Foreskin fibroblast (primary cell): ENCODE measurements at places on chromosomes 4 and X.
A peak's percentile ranks its signal among the peaks of the same experiment; 100 is the strongest.

DNA sequence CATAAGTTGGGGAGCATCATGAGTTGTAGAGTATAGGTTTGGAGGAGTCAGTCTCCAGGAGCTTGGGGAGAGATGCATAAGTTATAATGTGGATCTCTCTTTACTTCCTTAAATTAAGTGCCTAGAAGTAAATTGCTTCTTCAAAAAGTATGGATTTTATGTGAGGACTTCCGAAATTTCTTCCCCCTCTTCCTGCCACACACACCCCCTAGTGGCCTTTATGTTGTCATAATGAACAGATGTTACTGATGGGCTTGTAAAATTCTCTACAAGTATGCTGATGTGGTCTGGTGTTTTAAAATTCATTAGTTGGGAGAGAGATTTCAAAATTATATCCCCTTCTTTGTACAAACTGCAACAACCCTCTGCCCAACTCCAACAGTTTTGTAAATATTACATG, 2.3 kb upstream of the METTL14 start:
- DNase-seq = peak; percentile 75

- no peak for DNase-seq
These were observed 25.9 kb downstream of the UNC5C start for GRCh38 chr4:95522682-95523530.

- DNase-seq = no peak
These were observed 8.1 kb downstream of the JAKMIP1 start for GRCh38 chr4:6192245-6192644.

DNA sequence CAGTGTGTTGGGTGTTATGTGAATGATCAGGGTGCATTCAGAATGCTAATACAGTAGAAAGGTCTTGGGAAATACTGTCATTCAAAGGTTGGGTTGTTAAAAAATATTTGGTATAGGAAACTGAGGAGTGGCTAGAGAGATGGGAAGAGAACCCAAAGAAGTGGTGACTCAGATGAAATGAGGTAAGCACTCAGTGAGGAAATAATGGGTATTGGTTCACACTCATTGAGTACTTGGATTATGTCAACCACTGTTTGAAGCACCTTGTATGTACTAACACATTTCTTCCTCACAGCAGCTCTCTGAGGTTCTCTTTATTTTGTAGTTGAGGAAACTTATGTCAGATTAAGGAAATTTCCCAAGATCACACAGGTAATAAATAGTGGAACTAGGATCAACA, 40.8 kb upstream of the NUDT6 start:
- peak; percentile 37 for DNase-seq

GRCh38 chr4:184193556-184194525, 23.8 kb downstream of the ENPP6 start:
- no peak for DNase-seq

DNA sequence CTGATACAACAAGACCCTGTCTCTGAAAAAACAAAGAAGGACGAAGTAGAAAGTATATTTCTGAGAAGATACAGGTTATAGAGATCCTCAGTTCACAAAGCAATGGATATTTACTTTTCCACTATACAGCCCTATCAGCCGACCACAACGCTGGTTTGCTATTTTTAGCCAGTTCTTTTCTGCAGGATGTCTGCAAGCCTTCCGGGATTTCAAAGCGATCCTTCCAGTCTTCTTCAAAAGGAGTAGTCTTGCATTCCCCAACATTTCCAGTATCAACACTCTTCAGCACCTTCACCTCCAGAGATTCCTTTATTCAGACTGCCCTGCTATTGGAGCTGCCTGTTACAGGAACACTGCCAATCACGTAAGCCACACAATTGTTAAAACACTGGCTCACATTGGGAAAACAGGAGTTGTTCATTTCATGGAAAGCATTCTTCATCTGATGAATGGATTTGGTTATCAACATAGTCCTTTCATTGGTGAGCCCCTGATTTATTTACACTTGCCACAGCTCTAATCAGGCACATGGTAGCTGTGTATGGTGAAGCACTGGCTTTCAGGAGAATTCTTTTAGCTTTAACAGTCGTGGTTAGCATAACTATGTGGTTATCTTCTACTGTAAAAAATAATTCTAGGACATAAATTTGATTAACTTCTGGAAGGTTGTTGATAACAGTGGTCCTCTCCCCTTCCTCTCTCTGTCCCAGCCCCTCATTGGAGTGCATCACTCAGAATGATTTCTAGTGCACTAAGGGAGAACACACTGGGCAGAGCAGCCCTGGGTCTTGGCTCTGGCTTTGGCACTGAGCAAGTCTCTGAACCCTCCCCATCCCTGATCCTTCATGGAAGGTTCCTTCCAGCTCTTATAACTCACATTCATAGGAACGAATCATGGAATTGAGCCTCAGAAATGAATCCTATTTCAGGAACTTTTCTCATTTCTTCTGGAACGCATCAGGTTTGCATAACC, 109.9 kb upstream of the SORBS2 start:
- no peak for DNase-seq

- DNase-seq = no peak
These were observed 75.5 kb downstream of the PABPC4L start for GRCh38 chr4:134126000-134126560.

GRCh38 chr4:82776925-82777542, 21.6 kb downstream of the SCD5 start:
- DNase-seq = no peak

DNA sequence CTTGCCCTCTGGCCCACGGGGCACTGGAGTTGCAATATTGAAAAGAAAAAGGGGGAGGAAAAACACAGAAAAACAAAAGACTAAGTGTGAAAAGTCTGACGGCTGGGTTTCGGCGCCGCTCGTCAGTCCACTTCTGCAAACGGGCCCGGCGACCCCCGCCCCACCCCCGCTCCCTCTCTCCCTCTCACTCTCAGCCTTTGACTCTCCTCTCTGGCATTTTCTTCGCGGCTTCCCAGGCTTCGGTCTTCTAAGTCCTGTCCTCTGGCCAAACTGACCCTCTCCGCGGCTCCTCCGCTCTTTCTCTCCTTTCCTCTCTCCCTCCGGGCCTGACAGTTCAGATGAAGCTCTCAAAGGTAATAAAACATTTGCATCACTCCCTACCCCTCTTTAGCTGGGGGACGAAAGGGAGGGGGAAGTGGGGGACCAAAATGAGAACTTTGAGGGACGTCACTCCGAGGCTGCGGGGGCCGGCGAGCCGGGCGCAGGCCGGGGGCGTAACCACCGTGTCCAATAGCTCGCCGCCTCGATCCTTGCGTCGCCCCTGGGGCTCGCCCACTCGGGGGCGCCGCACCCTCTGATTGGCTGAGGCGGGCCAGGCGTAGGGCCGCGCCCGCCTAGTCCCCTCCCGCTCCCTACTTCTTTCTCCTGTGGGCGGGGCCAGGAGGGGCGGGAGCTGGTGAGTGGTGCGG, at the start of gene NKX6-1:
Gene NKX6-1, minus strand, starts transcription at position 358 of the 689 bp plus-strand sequence. CDS start 1,064 bp downstream, outside the sequence.
- peak; percentile 82 for DNase-seq

- no peak for DNase-seq
These were observed 3.3 kb downstream of the RPS4X start for GRCh38 chrX:72273718-72274117.

- DNase-seq = peak; percentile 56
These were observed 21.3 kb upstream of the CDKN2AIP start for GRCh38 chr4:183422962-183423631.

GRCh38 chr4:48336146-48336870, 5.0 kb upstream of the SLAIN2 start:
- DNase-seq = no peak

DNA sequence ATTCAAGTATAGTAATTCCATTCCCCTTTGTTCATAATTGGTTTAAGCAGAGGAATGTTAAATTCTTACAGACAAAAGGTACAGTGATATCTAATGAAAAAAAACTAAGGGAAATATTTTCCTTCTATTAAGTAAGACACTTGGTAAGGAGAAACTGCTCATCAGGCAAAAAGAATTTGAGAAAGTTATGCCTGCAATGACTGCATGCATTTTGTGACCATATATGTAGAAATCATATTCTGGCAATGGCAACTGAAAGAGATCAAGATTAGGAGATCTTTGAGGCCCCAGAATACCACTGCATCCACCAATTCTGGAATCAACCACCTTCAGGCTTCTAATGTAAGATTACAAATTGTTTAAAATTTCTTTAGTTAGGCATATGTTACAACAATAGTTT, 364.8 kb downstream of the PCDH10 start:
- DNase-seq = no peak

- DNase-seq = no peak
These were observed 25.7 kb downstream of the ZFX start for GRCh38 chrX:24175276-24175675.

DNA sequence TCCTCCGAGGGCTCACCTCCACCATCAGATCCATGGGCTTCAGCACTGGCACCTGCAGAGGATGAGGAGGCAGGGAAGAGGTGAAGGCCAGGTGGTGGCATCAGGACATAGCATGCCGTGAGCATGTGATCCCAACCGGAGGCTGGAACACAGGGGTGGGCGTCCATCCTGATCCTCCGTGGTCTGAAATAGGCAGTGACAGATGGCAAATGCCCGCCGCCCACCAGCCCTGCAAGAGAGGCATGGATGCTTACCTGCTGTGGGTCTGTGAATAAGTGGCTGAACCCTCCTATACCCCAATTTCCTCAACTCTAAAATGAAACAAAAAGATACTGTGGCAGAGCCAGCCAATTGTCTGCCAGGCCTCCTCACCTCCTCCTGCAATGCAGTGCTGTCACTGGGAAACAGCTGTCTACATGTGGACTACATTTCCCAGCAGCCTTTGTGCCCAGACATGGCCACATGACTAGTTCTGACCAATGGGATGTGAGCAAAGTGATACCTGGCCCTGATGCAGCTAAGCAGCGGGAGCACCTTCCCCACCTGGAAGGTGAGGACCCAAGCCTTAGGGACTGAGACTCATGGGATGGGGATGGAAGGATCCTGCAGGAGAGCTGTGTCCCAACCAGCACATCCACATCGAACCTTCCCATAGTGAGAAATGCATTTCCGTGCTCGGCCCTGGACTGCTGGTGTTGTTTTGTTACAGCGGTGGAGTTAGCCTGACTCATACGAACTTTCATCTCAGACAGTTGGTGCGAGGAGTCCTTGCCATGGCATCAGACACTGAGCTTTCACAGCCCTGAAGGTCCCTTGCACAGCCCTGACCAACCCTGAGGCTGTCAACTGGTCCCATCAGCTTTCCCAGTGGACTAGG, 99.5 kb downstream of the PPP2R2C start:
- DNase-seq = peak; percentile 25

DNA sequence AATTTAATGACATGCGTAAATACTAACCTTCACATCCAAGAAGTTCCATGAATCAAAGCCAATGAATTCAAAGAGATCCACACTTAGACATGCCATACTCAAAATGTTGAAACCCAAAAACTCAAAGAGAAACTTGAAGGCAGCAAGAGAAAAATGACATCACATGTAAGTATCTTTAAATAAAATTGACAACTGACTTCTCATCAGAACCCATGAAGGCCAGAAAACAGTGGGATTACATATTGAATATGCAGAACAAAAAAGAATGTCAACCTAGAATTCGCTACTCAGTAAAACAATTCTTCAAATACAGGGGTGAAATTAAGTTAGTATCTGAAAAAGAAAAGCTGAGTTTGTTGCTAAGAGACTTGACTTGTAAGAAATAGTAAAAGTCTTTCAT, 953.9 kb upstream of the HS3ST1 start:
- DNase-seq = no peak

DNA sequence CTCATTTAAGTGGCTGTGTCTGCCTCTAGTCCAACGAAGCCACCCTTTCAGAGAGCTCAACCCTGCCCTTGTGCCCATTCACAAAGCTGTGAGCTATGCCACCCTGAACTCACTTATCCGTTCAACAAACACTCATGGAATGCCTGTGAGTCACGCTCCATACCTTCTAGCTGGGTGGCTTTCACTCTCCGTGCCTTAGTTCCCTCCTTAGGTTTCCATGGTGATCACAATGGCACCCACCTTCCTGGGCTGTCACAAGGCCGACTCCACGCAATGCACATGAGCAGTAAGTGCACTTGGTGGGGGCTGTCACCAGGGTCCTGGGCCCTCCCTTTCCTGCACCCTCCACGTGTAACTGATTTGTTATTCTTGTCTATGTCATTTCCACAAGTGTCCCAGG, 37.2 kb upstream of the PPP2R2C start:
- no peak for DNase-seq

- no peak for DNase-seq
These were observed 2.1 kb downstream of the SHISA3 start for GRCh38 chr4:42399393-42399792.

DNA sequence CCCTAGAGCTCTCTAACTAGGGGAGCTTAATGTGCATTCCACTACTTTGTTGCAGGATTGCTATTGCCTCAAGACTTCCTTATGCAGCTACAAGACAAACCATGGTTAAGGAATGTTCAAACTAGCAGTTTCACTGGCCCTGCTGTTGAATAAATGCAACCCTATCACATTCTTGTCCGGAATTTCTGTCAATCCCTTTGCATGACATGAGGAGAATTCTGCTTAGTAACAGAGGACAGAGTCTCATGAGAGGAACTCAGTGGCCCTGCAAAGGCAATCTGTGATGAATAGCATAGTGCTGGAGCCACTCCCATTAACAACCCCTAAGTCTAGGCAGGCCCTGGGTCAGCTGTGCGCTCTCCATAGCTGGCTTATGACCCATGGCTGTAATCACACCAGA, 30.7 kb upstream of the SGMS2 start:
- DNase-seq = peak; percentile 10

DNA sequence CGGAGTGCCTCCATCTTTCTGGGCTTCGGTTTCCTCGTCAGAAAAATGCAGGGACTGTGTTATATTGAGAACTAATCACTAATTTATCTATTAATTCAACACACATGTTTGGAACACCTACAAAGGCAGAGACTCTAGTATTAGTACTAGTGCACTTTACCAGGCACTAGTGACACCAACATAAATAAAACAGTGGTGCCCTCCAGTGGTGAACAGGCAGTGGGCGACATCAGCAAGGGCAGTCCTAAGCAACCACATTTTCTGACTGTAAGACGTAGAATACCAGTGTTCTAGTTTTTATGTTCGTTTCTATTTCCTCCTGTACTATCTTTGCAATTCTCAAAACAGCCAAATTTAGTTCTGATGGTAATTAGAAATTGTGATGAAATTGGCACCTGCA, 69.1 kb upstream of the UCP1 start:
- no peak for DNase-seq

DNA sequence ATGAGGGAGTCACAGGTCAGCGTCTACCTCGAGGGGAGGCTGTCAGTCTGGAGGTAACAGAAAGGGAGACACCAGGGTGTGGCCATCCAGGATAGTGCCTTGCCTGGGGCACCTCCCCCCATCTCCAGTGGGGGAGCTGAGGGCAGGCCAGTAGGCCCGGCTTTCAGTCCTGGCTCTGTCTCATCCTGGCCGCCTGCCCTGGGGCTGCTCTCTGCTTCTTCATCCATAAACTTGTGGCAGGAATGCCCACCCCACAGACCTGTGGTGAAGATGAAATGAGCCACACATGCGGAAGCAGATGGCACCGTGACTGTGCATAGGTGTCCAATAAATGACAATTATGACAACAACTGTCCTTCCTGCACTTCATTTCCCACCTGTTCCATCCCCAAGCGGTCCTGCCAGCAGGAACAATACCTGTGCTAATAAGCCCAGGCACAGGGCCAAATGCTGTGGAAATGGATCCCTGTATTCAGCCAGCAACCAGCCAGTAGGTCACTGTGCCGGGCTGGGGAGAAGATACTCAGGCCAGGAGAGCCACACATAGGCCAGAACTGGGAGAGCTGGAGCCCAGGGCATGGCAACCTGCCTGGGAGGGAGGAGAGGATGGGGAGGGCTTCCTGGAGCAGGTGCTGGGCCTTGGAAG, 30.2 kb downstream of the TRO start:
- DNase-seq = no peak
